Umbilical cord (tissue), 2 donors: ENCODE measurements at places on chromosomes 2 and 18.

GRCh38 chr18:49029628-49030027, 78.9 kb upstream of the SMAD7 start:
- no peak for DNase-seq

DNA sequence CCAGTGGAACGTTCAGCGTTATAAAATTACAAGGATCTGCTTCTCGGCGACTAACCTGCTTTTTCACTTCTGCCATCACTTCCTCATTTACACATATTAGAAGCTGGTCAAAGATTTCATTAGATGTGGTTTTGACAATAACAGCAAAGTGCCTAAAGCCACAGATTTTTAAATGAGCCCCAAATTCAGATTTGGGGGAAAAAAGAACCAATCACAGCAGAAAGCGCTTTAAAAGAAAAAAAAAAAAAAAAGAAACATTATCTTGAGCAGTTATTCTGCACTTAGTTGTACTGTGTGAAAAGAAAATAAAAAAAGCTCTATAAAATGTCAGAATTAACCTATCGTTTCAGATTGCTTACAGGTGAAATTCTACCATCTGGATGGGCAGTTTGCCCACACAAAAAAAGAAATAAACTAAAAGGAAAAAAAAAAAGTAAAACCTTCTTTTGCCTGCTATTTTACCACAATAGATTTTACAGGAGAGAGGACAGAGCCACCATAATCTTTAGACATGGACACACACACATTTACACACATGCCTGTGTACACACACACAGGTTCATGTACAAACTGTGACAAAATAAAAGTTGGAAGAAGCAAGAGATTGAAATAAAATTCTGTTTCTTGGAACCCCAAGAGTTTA, 167.2 kb downstream of the TCF4 start:
- no peak for DNase-seq

DNA sequence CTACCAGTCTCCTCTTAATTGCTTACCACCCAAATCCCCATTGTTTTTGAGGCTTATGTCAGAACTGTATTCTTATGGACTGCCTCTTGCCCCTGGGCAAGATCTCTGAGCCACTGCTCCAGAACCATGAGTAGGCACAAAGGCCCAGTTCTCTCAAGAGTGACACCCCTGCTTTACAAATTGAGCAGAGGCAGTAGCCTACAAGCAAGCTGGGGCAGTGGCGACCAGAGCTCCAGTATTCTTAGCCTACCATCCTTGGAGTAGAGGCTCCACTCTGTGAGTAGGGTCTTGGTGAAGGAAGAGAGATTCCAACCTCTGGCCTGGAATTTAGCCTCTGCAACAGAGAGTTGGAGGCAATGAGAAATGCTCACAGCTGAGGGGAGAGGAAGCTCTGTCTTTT, 36.5 kb downstream of the WDR75 start:
- no peak for DNase-seq

GRCh38 chr18:13587937-13588336, 138.4 kb downstream of the FAM210A start:
- DNase-seq: no peak

GRCh38 chr2:85111819-85112281, 21.3 kb upstream of the TCF7L1 start:
- DNase-seq: no peak
